ENCODE measurements at places on chromosomes 3 and 15.

DNA sequence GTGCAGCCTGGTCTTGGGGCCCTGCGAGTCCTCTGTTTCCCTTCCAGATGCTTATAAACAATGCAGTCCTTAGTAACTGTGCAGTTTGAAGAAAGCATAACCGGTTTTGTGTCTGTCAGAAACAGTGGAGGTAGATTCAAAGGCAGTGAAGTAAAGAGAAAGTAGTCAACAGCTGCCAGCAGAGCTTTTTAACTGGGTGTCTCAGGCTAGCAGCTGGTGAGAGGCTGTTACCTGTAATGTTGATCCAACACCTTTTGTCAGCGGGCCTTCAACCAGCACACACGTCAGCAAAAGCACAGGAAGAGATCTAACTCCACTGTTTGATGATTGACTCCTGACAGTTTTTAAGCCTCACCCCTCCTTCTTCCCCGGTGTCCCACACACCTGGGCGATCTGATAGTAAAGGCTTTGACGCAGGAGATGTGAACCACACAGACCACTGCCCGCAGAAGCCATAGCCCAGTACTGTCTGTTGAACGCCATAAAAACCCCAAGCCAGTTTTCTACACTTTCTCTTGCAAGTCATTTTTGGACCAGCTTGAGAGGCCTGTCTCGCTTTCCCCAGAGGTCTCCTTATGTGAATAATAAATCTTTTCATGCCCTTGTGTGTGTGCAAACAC is 178.0 kb downstream of the FMN1 start:
- DNase-seq: no peak

GRCh38 chr3:37032961-37033360 is 39.6 kb downstream of the MLH1 start:
- no peak for DNase-seq

DNA sequence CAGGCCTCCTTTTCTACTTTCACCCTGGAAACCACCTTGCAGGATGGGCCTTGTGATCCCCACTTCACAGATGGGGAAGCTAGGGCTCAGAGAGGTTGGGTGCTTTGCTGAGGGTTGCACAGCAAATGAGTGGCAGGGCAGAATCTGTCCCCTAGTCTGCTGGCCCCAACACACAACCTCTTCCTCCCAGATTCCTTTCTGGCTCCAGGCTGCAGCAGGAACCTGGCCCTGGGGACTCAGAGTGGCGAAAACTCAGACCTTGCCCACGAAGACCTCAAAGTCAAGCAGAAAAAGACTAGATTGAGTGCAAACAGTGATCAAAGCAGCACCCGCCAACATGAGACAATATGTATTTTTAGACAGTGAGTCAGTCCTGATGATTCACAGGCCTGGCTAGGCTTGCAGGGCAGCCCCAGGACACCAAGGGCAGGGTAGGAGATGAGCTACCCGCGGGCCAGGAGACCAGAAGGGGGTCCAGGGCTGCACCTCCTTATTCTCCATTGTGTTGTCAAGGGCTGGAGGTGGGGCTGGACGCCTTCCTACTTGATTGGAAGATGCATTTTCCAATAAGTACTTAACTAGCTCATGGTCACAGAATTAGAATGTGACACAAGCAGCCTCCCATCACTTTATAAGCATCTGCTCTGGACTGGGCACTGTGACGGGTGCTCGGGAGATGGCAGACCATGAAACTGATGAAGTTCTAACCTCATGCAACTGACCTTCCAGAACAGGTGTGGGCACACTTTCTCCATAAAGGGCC is 23.9 kb downstream of the GOLGA6L2 start:
- no peak for DNase-seq

GRCh38 chr3:68206524-68207117 is 552.2 kb upstream of the SUCLG2 start:
- DNase-seq: no peak

- DNase-seq: peak; percentile 41
Measured at GRCh38 chr3:180447136-180447535, 154.8 kb upstream of the TTC14 start.

DNA sequence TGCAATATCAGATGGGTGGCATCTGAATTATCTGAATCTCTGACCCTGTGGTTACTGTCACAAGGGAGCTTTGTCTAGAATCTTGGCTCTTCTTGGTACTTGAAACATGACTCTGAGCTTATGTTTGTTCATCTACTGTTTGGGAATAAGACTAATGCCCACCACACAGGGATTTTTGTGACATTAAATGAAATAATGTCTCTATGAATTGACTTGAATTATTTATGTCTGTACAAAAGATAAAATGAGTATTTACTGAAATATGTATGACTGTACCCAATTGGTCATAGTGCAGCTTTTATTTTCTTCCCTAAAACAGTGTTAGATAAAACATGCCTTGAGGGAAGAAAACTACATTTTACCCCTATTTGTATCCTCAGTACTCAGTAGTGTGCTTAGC is 87.9 kb upstream of the ZPLD1 start:
- no peak for DNase-seq

DNA sequence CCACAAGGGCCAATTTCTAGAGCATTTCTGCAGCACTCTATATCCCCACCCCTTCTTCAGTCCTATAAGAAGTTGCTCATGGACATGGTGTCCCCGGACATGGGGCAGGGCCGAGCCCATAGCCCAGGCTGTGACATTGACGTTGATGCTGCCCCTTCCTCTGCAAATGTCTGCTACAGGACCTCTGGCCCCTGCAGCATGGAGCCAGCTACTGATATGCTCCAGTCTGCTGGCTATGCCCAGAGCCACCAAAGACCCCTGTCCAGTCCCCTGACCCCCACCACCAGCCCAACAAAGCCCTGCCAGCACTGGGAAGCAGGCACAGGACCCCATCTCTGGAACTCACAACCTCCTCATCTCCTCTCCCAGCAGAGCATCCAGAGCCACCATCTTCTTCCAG is 120.1 kb upstream of the SMAD3 start:
- no peak for DNase-seq

GRCh38 chr3:129312671-129313414 is 34.2 kb downstream of the HMCES start:
- DNase-seq: no peak

DNA sequence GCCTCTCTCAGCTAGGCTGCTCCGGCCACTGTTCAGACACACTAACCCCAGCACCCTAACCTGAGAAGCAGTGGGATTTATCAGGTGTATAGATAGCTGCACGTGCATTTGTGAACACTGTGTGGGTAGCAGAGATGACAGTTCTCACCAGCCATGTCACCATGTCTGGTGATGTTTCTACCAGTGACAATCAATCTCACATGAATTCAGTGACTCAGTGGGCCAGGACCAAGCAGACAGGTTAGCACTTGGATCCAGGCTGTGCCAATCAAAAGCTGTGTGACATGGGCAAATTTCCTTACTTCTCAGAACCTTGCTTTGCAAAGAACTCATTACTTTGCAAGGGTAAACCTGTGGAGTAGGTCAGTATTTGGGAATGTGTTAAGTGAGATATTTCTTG is 65.3 kb upstream of the GATM start:
- DNase-seq: no peak

DNA sequence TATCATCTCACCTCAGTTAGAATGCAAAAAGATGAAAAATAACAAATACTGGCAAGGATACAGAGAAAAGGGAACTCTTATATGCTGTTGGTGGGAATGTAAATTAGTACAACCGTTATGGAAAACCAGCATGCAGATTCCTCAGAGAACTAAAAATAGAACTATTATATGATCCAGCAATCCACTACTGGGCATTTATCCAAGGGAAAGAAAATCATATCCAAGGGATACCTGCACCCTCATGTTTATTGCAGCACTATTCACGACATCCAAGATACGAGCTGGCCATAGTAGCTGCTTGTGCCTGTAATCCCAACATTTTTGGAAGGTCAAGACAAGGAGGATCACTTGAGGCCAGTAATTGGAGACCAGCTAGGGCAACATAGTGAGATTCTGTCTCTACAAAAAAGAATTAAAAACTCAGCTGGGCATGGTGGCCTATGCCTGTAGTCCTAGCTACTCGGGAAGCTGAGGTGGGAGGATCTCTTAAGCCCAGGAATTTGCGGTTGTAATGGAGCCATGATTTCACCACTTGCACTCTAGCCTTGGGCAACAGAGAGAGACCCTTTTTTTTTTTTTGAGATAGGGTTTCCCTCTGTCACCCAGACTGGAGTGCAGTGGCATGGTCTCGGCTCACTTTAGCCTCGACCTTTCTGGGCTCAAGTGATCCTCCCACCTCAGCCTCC is 26.6 kb downstream of the USP50 start:
- DNase-seq: peak; percentile 37

GRCh38 chr3:44080474-44081072 is 161.1 kb upstream of the TOPAZ1 start:
- no peak for DNase-seq

DNA sequence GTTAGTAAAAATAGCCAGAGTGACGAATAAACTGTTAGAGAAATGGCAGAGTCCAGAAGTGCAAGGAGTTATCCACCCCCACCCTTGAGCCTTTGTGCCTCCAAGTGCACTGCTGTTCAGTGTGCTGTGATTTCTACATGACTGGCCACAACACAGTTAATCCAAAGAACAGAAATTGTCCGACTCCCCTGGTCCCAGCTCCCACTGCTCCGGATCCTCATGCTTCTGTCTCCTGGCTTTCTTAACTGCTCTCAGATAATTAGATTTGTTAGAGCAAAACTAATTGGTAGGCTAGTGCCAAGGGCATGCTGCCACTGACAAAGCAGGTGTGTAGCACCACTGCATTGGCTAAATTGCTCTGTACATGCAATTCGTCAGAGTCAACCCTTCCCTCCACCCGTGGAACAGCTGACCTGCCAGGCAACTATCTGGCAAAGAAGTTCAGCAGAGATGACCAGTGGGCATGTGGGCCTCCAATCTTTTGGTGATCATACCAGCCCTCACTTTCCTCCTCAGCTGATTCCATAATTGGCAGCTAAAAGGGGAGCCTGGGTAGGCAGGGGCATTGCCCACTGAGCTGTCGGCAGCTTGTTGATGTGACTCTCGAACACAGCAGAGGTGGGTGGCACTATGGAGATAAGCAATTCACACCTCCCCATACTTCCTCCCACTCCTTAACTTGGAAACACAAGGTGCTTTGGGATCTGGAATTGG is 18.9 kb upstream of the ACAP2 start:
- DNase-seq: no peak

GRCh38 chr15:81379269-81379668 is 5.3 kb upstream of the TMC3 start:
- DNase-seq: no peak

GRCh38 chr3:14645453-14645852 is 6.1 kb upstream of the CCDC174 start:
- DNase-seq: no peak

DNA sequence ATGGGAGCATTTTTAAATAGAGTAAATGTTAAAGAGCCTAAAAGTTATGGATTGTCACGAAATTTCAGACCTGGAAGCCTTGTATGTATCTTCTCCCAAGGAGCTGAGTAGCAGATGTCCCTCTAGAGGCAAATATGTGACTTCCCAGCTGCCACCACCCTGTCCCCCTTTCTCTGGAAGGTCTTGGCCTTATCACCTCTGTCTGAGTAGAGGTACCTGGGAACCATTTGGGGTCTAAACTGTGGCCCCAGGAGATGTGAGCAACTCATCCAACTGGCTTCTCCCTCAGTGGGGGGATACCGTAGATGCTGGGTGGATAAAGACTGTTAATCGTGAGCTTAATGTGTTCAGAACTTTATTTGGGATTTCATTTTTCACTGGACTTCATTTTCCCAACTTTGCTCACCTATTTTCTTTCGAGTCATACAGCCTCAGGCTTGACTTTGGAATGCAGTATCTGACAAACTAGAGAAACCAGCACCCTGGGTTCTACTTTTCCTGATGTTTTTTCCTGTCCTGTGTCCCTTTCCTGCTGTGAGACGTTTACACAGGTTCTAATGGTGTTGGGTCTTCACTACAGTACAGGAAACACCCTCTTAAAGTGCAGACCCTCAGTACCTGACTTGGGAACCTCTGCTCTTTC is 53.3 kb upstream of the CCR4 start:
- DNase-seq: no peak

GRCh38 chr3:194485881-194486539 is 792 bp downstream of the ATP13A3 start:
- no peak for DNase-seq

GRCh38 chr3:114644367-114644766 is 350.5 kb downstream of the TIGIT start:
- DNase-seq: no peak

DNA sequence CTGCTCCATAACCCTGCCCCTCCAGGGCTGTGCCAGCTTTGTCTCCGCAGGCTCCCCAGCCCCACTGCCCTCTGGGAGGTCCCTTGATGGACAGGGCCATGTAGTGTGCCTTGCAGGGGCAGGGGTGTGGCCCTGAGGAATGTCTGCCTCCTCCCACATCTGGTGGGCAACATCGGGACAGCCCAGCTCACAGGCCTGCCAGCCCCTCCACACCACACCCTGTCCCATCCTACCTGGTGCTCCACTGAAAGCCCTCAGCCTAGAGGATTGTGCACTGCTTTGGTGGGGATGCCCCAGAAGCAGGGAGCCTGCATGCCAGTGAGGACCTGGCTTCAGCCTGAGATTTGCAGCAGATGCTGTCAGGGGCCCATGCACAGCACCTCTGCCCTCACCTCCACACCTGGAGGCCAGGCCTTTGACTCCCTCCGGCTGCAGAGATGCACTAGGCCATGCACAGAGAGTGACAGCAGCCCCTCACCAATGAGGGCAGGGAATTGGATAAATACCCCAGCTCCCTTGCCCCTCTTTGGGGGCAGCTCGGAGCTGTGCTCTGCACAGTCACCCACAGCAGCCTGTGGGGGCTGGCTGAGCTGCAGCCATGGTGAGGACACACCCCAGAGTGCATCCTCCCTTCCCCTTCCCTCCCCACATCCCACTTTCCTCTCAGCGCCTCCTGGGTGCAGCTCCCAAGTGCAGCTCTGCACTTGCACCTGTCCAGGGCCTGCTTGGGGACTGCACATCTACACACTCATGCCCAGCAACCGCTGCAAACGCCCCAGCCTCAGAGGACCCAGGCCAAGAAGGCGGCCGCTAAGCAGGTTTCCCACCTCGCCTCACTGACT is 2.7 kb downstream of the C3orf22 start:
- no peak for DNase-seq

- no peak for DNase-seq
Measured at GRCh38 chr3:90011131-90011530, 903.7 kb downstream of the EPHA3 start.

GRCh38 chr3:151979906-151980305 is 106.5 kb downstream of the SUCNR1 start:
- peak; percentile 51 for DNase-seq

- DNase-seq: no peak
Measured at GRCh38 chr3:172277151-172277652, 171.1 kb downstream of the GHSR start.

DNA sequence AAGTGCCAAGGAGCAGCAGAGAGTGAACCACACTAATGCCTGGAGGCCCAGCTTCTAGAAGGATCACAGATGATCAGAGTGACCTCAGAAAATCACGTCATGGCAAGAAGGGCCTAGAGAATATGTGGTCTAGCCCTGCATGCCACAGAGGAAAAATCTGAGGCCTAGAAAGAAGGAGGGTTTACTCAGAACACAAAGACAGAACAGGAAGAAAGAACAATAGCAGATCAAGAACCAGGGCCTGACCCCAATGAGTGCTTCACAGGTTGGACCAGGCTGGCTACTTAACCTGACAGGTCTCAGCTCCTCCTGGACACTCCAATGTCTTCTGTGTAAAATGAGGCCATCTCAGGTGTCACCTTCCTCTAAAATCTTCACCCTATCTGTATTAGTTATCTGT is 14.2 kb downstream of the RAB6B start:
- no peak for DNase-seq

GRCh38 chr3:152269056-152269830 is 514 bp downstream of the MBNL1 start:
- peak; percentile 93 for DNase-seq
